Activated CD8-positive, alpha-beta memory T cell treated with anti-CD3 and anti-CD28 coated beads, Interleukin-2, amount 10 ng/mL, durations not matched to agents 7 days and 5 days (primary cell): ENCODE measurements at places on chromosomes 1 and 21.

GRCh38 chr1:204418174-204419063 lies 6.8 kb upstream of the PPP1R15B start:
- no peaks in the 10 kb centered on the region for H3K27me3 ChIP-seq
- no peak overlapping the region for H3K4me3 ChIP-seq
- H3K4me1 ChIP-seq = peaks cover 31% of the 10 kb centered on the region
- peaks cover 7% of the 10 kb centered on the region for H3K36me3 ChIP-seq
- H3K27ac ChIP-seq = no peak overlapping the region

DNA sequence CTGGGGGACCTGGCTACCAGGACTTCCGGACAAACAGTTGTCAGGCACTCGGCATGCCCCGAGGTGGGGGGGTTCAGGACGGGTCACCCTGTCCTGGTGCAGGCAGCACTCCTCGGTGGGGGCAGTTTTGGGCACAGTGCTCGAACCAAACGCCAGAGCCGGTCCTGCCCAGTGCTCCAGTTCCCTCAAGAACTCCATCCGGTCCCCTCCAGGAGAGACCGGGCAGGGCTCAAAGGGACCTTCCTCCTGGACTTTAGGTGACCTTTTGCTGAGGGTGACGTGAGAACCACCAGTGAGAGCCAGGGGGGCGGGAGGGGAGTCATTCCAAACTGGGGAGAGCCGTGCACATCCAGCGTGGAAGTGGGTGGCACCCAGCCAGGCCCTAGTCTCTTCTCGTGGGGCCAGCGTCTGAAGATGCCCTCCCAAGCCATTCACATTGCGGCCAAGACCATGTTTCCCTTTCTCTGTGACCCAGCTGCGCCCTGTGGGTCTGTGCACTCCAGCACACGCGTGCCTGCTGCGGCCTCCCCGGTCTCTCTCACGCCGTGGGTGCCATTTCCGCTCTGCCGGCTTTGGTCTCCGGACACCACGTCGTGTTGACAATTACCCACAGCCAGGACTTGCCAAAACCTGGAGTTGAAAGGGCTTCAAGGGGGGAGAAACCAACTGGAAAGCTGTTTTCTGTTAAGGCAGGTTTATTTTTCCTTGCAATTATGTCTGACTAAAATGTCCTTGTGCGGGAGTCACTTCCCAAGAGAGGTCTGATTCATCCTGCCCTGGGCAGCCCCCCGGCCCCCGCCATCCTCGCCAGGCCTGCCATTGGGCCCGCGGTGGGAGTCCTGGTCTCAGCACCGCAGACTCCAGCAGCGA lies 178.8 kb upstream of the ARHGEF16 start:
- no peak for DNase-seq
- no peak overlapping the region for H3K4me3 ChIP-seq
- no peaks in the 10 kb centered on the region for H3K36me3 ChIP-seq
- H3K27ac ChIP-seq = no peak overlapping the region

DNA sequence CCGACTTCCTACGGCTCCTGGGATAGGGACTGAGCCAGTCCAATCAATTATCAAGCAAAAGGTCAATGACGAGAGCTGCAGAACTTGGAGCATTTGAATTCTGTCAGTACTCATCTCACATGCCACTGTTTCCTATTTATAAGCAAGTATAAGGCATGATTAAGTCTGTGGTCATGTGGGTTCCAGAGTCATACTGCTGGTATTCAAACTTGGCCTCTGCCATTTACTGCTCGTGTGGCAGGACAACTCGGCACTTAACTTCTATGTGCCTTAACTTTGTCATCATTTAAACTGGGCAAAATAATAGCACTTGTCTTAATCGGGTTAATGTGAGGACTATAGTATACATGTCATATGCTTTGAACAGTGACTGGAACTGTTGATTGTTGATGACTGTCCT lies 44.9 kb upstream of the TNFSF18 start:
- H3K4me1 ChIP-seq = no peaks in the 10 kb centered on the region
- H3K27ac ChIP-seq = no peak overlapping the region
- DNase-seq = no peak

GRCh38 chr1:229326601-229327000 lies 16.2 kb downstream of the CCSAP start:
- peaks cover 30% of the 10 kb centered on the region for H3K36me3 ChIP-seq
- no peaks in the 10 kb centered on the region for H3K27me3 ChIP-seq
- H3K4me3 ChIP-seq = no peak overlapping the region
- H3K4me1 ChIP-seq = peaks cover 21% of the 10 kb centered on the region

- DNase-seq = no peak
- H3K4me1 ChIP-seq = peaks cover 4% of the 10 kb centered on the region
- H3K36me3 ChIP-seq = no peaks in the 10 kb centered on the region
- no peak overlapping the region for H3K27ac ChIP-seq
Observed at GRCh38 chr1:43536864-43537358, 6.2 kb downstream of the PTPRF start.

- peak overlapping the region; percentile 51 for H3K4me3 ChIP-seq
- peaks cover 11% of the 10 kb centered on the region for H3K4me1 ChIP-seq
- H3K27ac ChIP-seq = peak overlapping the region; percentile 43
- DNase-seq = peak; percentile 48
- no peaks in the 10 kb centered on the region for H3K27me3 ChIP-seq
- no peaks in the 10 kb centered on the region for H3K36me3 ChIP-seq
Observed at GRCh38 chr1:28417441-28417922, 47.9 kb downstream of the PHACTR4 start.

DNA sequence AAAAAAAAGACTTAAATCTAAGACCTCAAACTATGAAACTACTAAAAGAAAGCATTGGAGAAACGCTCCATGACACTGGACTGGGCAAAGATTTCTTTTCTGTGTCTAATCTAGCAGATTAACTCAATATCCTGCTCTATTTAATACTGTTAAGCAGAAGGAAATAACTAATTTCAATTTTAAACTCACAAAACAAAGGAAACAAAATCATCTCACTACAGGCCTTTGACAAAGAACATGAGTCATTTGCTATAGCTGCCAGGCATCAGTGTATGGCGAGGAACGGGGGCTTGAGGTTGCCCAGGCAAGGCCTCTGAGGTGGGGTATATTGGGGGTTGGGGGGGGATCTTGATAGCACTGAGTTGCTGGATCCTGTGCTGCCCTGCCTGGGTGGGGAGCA lies 20.9 kb downstream of the SZT2 start:
- no peaks in the 10 kb centered on the region for H3K4me1 ChIP-seq
- no peak for DNase-seq
- no peak overlapping the region for H3K27ac ChIP-seq
- no peaks in the 10 kb centered on the region for H3K27me3 ChIP-seq

- H3K4me1 ChIP-seq = no peaks in the 10 kb centered on the region
- no peak overlapping the region for H3K27ac ChIP-seq
- H3K36me3 ChIP-seq = no peaks in the 10 kb centered on the region
- DNase-seq = no peak
- no peak overlapping the region for H3K4me3 ChIP-seq
Observed at GRCh38 chr1:55388960-55389359, 173.8 kb upstream of the USP24 start.

- H3K36me3 ChIP-seq = peaks cover 14% of the 10 kb centered on the region
- peaks cover 2% of the 10 kb centered on the region for H3K4me1 ChIP-seq
- no peak overlapping the region for H3K4me3 ChIP-seq
- H3K27ac ChIP-seq = no peak overlapping the region
- peaks cover 33% of the 10 kb centered on the region for H3K27me3 ChIP-seq
Observed at GRCh38 chr21:45586289-45586858, 44.1 kb upstream of the SLC19A1 start.

DNA sequence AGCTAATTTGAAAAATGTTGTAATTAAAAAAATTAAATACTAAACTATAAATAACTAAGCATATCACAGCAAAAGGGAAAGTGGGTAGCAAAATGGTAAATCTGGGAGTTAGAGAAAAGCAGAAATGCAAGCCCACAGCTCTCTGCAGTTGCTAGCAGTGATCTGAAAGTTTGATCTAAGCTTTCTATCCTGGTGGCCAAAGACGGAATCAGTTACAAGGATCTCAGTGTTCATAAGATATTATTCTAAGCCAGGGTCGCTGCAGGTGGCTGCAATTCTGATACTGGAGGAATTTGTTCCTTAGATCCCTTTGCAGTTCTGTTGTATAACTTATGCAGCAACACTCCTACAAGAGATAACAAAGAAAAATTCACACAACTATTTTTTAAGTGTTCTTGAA lies 363.7 kb downstream of the SETD4 start:
- H3K4me3 ChIP-seq = no peak overlapping the region
- H3K4me1 ChIP-seq = no peaks in the 10 kb centered on the region
- no peak for DNase-seq
- H3K27me3 ChIP-seq = peaks cover 11% of the 10 kb centered on the region
- no peaks in the 10 kb centered on the region for H3K36me3 ChIP-seq

DNA sequence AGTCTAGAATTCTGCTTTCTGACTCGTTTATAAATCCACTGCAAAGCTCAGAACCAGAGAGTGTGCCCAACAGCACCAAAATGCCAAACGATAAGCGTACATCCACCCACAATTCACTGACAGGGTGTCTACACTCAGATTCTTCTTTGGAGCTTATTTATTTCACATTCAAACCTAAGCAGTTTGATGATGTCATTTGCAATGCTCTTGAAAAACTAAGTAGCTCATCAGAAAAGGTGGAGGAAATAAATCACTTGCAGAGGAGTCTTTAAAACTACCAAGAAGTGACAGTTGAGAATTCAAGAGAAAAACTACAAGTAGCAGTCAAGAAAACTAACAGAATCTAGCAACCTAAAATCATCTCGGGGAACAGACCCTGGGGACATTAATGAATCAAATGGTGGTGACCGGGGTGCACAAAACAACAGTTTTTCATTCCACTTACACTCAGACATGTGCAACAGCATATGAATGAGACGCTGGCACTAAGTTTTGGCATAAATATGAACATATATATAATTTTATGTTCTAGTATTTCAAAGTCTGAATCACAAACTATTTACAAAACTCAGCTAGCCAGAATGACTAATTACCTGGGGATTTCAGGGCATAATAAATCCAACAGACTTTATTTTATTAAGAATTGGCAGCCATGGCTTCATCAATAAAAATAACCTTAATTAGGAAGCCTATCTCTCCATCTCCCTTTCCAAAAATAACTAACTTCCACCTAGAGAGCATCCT lies 119.4 kb downstream of the SIPA1L2 start:
- H3K36me3 ChIP-seq = no peaks in the 10 kb centered on the region
- H3K4me1 ChIP-seq = no peaks in the 10 kb centered on the region
- no peak overlapping the region for H3K27ac ChIP-seq
- DNase-seq = no peak
- no peaks in the 10 kb centered on the region for H3K27me3 ChIP-seq

DNA sequence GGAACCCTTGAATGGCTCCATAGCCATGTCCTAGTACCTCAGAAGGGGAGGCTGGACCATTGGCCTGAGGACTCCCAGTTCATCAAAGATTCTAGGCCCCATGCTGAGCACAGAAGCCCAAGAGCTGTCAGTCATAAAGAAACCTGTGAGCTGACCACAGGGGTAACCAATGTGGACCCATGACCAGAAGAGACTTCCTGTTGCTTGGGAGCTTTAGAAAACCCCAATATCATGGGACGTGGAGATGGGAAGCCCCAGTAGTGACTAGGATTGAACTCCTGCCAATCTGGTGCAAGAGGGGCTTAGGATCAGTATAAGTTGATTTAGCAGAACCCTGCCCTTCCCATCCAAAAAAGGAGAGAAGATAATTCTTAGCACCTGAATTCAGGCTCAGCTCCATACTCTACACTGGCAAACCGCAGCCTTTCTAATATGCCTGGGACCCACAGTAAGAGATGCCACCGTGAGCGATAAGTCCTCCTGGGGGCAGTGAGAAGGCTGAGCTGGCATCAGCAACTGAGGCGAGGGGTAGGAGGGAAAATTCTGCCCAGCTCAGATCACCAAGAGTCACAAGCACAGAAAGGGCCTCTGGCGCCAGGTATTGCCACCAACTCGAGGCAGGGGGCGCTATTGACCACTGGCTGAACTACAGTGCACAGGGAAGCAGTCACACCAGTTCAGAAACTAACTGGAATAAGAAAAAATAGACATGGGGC lies 108.9 kb downstream of the CAPN8 start:
- peaks cover 8% of the 10 kb centered on the region for H3K4me1 ChIP-seq
- peak; percentile 59 for DNase-seq
- no peak overlapping the region for H3K27ac ChIP-seq

DNA sequence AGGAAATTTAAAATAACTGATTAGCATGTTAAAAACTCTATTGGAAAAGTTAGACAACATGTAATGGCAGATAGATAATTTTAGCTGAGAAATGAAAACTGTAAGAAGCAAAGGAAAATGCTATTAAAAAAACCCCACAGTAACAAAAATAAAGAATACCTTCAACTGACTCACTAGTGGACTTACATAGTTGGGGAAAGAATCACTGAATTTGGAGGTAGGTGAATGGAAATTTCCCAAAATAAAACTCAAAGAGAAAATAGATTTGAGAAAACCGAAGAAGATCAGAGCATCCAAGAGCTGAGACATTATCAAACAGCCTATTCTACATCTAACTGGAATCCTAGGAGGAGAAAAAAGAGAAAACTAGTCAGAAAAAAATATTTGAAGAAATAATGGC lies 34.7 kb downstream of the PDE4B start:
- H3K36me3 ChIP-seq = peaks cover 16% of the 10 kb centered on the region
- peaks cover 27% of the 10 kb centered on the region for H3K4me1 ChIP-seq
- no peak overlapping the region for H3K27ac ChIP-seq
- no peak overlapping the region for H3K4me3 ChIP-seq
- H3K27me3 ChIP-seq = peaks cover 59% of the 10 kb centered on the region
- no peak for DNase-seq

- H3K27me3 ChIP-seq = no peaks in the 10 kb centered on the region
- DNase-seq = no peak
- peak overlapping the region; percentile 85 for H3K27ac ChIP-seq
- peaks cover 20% of the 10 kb centered on the region for H3K36me3 ChIP-seq
- H3K4me1 ChIP-seq = peaks cover 42% of the 10 kb centered on the region
Observed at GRCh38 chr21:14736162-14736561, 190.0 kb upstream of the SAMSN1 start.

GRCh38 chr21:14086553-14086952 lies 124.2 kb downstream of the LIPI start:
- peaks cover 45% of the 10 kb centered on the region for H3K36me3 ChIP-seq
- no peak overlapping the region for H3K27ac ChIP-seq
- no peak for DNase-seq
- H3K4me1 ChIP-seq = peaks cover 17% of the 10 kb centered on the region

- no peak overlapping the region for H3K4me3 ChIP-seq
- H3K4me1 ChIP-seq = no peaks in the 10 kb centered on the region
- H3K27me3 ChIP-seq = no peaks in the 10 kb centered on the region
- no peak overlapping the region for H3K27ac ChIP-seq
Observed at GRCh38 chr1:240682166-240682858, 70.4 kb upstream of the GREM2 start.

GRCh38 chr1:212457740-212458338 lies 25.1 kb downstream of the NENF start:
- peak; percentile 81 for DNase-seq
- H3K4me1 ChIP-seq = peaks cover 7% of the 10 kb centered on the region
- H3K27ac ChIP-seq = no peak overlapping the region

DNA sequence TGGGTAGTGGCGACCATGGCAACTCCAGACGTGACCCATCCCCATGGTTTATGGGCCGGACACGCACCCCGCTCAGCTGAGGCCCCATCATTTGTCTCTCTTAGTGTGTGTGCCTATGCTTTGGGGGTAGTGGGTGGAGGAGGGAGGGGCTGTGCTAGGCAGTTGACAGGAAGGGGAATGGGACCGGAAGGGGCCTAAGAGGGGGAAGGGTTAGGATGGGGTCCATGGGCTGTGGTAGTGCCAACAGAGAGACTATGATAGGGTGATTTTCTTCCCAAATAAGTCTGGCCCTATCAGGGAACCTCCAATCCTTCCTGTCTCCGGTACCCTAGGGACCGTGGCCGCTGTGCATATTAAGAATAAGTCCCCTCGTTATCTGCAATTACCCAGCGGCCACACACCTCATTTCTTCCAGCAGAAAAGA lies 9.9 kb downstream of the DMAP1 start:
- no peaks in the 10 kb centered on the region for H3K27me3 ChIP-seq
- peaks cover 13% of the 10 kb centered on the region for H3K4me1 ChIP-seq
- no peak overlapping the region for H3K27ac ChIP-seq
- peaks cover 9% of the 10 kb centered on the region for H3K36me3 ChIP-seq
- DNase-seq = no peak
